ENCODE measurements at places on chromosomes 3 and 15. TPM values are rescaled to one million over a fixed set of nuclear protein-coding genes. Genes with fewer than 3 reads are reported as not detected.

The FOXL2 gene
- total RNA-seq = 3.3 TPM

The SUSD5 gene
- 4.1 TPM for total RNA-seq

The ZFAND6 gene
- total RNA-seq = 111 TPM

The CHRNA7 gene
- 4.0 TPM for total RNA-seq

The APOD gene
- total RNA-seq = 0.72 TPM

The NR2E3 gene
- 0.38 TPM for total RNA-seq

The ATP13A4 gene
- total RNA-seq = not detected

The PLXNA1 gene
- total RNA-seq = 21.6 TPM

The MED12L gene
- 0.61 TPM for total RNA-seq

The FAM107A gene
- total RNA-seq = not detected

The PLA2G4D gene
- total RNA-seq = not detected

The AADACL2 gene
- total RNA-seq = not detected

The FBXL2 gene
- total RNA-seq = 6.0 TPM

The RBSN gene
- total RNA-seq = 9.7 TPM

The RPUSD2 gene
- 16.4 TPM for total RNA-seq

The FHIT gene
- total RNA-seq = 1.1 TPM

The ITIH3 gene
- 0.05 TPM for total RNA-seq

The TM6SF1 gene
- 0.10 TPM for total RNA-seq

The CIB1 gene
- 241 TPM for total RNA-seq

The SH2D7 gene
- not detected for total RNA-seq

The STARD5 gene
- 2.2 TPM for total RNA-seq

The RTP3 gene
- total RNA-seq = not detected

The IL17RB gene
- 0.94 TPM for total RNA-seq

The GOLGA6D gene
- not detected for total RNA-seq

The TRANK1 gene
- total RNA-seq = 3.1 TPM

The PLD1 gene
- total RNA-seq = 7.2 TPM

The CCR3 gene
- not detected for total RNA-seq

The CCR2 gene
- total RNA-seq = not detected

The SAMD7 gene
- not detected for total RNA-seq

The TNFAIP8L3 gene
- total RNA-seq = 3.9 TPM

The ISL2 gene
- 5.1 TPM for total RNA-seq

The PPP4R2 gene
- total RNA-seq = 41.8 TPM

The ARHGEF26 gene
- 5.5 TPM for total RNA-seq

The RAD51 gene
- total RNA-seq = 18.7 TPM

The CTXN2 gene
- 0.04 TPM for total RNA-seq

The ZNF774 gene
- total RNA-seq = 1.8 TPM

The AGBL1 gene
- total RNA-seq = not detected

The OXTR gene
- total RNA-seq = 10.9 TPM

The P2RY13 gene
- not detected for total RNA-seq

The C15orf62 gene
- total RNA-seq = not detected

The SAXO2 gene
- total RNA-seq = 3.6 TPM

The PLCB2 gene
- total RNA-seq = 1.3 TPM

The COL6A6 gene
- total RNA-seq = not detected

The SHC4 gene
- total RNA-seq = 0.86 TPM

The GRIP2 gene
- total RNA-seq = 1.4 TPM

The ANKUB1 gene
- total RNA-seq = not detected

All from A549 treated with CpdA at 1 μM for 4 hours (cell line).